ENCODE measurements at places on chromosomes 3 and 15.

GRCh38 chr3:126064627-126065258 lies 19.2 kb downstream of the SLC41A3 start:
- DNase-seq, result no peak

DNA sequence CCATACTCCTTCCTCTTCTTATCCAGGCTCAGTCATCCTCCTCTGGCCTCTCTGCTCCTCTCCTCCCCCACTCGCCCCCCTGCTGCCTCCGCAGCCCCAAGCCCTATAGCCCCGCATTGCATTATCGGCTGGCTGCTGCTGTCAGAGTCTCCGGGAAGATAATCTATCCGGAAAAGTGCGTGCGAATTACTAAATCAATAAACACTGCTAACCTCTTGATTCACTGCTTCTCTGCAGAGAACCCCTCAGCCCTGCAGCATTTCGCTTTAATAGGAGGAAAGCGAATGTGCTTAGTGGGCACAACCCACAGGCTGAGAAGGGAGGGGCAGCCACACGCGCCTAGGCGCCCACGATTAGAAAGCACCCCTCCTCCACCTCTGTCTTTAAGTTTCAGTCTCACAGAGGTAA lies 167.6 kb downstream of the ABHD5 start:
- no peak for DNase-seq

- no peak for DNase-seq
Measured at GRCh38 chr3:83003917-83004316, 1242.5 kb upstream of the GBE1 start.

DNA sequence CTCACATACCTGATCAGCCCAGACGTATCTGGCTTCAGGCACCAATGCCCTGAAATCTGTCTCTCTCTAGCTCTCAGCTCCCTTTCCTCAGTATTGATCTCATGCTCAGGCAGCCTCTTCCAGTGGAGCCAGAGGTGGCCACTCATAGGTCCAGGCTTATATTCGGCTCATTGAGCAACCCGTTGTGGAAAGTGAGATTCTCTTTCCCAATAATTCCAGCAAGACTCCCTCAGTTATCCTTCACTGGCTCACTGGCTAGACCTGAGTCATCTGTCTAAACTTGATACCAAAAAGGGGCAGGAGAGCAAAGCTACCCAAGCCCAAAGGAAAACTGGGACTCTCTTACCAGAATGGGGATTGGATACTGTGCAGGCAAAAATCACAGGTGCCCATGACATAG lies 33.4 kb upstream of the FRMD4B start:
- DNase-seq, result no peak

DNA sequence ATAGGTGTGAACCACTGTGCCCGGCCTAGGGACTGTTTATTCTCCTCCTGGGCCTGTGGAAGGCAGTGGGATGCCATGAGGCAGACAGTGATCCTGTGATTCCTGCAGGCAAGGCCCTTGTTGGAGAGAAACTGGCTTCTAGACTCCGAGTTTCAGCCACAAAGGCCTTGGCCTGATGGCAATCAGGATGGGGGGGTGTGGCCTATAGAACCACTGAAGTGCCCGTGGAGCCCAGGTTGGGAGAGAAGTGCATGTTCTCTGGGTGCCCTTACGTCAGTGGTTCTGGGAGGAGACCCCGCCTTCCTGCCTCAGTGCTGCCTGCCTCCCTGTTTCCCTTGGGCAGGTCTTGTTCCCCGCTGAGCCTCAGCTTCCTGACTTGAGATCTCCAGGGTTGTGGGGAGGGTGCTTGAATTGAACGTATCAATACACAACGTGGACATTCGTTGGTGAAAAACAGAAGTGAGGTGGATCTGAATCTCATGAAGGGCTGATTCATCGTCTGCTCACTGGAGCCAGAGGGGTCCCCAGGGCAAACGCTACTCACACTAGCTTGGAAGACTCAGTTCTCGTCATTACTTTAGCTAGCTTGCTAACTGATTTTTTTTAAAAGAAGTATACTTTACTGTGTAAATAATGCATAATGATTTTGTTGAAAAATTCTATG lies 31.8 kb downstream of the IRAK2 start:
- no peak for DNase-seq

- no peak for DNase-seq
Measured at GRCh38 chr3:108024146-108024850, 66.5 kb downstream of the CD47 start.

- no peak for DNase-seq
Measured at GRCh38 chr3:10085738-10086137, 22.3 kb downstream of the FANCD2OS start.

GRCh38 chr3:170740726-170741591 lies 129.0 kb downstream of the RPL22L1 start:
- no peak for DNase-seq

GRCh38 chr3:64612082-64612860 lies 75.5 kb downstream of the ADAMTS9 start:
- DNase-seq, result no peak

DNA sequence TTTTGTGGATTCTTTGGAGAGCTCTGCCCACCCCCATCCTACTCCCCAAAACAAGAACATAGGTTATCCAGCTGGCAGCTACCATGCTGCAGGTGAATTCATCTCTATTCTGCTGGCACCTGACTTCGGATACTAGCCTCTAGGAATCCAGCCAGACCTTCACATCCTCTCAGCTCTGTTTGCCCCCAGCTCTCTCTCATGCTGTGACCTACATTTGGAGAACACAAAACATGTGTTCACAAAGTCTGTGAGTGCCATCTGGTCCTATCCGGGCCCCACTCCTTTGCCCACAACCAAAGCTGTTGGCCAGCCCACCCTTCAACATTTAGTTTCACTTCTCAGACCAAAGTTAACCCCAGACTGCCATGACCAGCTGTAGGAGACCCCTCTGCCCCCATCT lies 89.4 kb upstream of the C3orf80 start:
- no peak for DNase-seq

GRCh38 chr15:79168922-79169456 lies 78.4 kb upstream of the RASGRF1 start:
- DNase-seq, result peak; percentile 8

DNA sequence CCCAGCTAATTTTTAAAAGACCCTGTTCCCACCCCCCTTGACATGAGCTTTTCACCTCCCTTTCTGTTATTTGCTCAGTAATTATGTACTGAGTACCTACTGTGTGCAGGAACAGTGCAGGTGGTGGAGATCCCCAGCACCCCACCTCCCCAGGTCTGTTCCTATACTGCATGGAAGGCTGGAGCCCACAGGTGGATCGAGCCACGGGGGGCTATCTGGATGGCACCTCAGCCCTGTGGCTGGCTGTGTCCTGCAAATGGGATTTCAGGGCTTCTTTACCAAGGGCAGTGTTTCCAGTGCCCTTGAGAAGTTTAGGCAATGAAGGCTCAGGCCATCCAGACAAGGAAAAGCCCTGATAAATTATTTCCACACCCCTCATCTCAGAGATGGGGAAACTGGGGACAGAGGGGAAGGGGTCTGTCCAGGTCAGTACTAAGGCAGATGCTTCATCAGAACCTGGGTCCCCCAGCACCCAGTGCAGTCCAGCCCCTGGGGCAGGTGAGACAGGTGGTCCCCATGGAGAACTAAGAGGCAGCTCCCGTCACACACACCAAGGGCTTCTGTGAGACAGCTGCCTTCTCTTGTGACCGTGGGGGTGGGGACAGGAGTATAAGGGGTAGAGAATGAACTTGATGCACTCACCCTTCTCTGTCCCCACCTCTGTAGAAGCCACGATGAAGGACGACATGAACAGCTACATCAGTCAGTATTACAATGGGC lies 109.6 kb downstream of the ETFA start:
- no peak for DNase-seq

- DNase-seq, result no peak
Measured at GRCh38 chr3:187978433-187979011, 175.4 kb upstream of the LPP start.
